Amniotic epithelial cell (primary cell): ENCODE measurements at places on chromosomes 1 and 21.

DNA sequence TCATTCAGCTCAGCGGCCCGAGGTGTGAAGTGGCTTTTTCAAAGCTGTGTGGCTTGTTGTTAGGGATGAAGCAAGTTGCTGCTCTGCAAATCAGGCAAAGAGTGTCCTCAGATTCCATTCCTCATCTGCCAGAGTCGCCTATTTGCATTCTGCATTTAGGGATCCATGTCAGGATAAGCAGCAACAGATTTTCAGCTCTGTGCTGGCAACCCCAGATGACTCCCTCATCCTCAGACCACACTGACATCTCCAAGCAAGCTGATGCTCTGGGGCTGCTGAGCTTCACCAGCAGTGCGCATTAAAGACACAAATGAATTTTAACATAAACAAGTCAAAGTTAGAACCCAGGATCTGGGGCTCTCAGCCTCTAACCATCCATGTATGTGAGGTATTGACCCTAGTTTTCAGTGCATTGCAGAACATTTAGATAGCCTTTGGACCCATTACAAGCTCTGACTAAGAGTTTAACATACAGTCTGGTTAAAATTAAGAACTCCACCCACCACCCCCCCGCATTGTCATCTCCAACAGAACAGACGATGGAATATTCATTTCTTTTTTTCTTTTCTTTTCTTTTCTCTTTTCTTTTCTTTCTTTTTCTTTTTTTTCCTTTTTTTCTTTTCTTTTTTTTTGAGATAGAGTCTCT is 10.9 kb downstream of the CFAP107 start:
- DNase-seq = no peak

DNA sequence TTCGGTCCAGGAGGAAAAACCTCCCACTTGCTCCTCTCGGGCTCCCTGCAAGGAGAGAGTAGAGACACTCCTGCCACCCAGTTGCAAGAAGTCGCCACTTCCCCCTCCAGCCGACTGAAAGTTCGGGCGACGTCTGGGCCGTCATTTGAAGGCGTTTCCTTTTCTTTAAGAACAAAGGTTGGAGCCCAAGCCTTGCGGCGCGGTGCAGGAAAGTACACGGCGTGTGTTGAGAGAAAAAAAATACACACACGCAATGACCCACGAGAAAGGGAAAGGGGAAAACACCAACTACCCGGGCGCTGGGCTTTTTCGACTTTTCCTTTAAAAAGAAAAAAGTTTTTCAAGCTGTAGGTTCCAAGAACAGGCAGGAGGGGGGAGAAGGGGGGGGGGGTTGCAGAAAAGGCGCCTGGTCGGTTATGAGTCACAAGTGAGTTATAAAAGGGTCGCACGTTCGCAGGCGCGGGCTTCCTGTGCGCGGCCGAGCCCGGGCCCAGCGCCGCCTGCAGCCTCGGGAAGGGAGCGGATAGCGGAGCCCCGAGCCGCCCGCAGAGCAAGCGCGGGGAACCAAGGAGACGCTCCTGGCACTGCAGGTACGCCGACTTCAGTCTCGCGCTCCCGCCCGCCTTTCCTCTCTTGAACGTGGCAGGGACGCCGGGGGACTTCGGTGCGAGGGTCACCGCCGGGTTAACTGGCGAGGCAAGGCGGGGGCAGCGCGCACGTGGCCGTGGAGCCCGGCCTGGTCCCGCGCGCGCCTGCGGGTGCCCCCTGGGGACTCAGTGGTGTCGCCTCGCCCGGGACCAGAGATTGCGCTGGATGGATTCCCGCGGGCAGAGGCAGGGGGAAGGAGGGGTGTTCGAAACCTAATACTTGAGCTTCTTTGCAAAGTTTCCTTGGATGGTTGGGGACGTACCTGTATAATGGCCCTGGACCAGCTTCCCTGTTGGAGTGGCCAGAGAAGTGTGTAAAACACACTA is 45.3 kb downstream of the MRPL39 start:
- peak; percentile 45 for DNase-seq

DNA sequence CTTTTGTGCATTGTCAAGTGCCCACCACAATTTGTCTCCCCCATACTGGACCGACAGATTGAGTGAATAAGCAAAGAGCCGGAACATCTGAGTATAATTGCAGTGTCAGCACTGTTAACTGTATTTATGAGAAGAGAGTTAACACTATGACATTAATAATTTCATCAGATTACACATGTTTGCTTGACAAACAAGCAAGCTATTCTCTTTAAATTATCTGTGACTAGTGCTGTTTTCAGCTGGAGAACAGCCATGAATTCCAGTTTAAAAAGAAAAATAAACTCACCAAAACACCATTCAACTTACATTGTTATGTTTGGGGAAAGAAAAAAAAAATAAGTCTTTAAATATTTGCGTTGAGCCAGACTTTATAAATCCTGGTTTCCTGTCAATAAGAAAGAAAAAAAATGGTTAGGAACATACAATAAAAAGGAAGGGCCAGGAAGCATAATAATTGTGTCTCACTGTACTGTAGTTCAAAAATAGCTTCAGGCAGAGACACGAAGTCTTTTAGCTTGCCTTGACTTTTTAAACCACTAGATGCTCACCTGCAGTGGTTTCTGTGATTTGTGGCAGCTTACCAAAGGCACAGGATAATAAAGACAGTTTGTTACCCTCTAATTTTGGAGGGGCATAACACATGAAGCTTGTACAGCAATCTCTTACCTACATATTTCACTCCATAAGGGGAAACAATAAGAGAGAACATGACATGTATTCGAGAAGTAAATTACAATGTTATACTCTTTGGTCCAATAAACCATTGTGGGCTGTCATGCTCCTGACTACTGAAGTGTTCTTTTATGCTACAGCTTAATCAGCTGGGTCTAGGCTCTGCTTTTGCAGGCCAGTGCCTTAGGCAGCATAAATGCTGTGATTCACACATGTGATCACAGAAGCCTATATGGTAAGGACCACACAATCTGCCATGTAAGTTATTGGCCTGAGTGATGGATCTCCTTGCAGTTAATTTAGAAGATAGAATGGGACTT is 302.0 kb upstream of the ADGRL2 start:
- no peak for DNase-seq

DNA sequence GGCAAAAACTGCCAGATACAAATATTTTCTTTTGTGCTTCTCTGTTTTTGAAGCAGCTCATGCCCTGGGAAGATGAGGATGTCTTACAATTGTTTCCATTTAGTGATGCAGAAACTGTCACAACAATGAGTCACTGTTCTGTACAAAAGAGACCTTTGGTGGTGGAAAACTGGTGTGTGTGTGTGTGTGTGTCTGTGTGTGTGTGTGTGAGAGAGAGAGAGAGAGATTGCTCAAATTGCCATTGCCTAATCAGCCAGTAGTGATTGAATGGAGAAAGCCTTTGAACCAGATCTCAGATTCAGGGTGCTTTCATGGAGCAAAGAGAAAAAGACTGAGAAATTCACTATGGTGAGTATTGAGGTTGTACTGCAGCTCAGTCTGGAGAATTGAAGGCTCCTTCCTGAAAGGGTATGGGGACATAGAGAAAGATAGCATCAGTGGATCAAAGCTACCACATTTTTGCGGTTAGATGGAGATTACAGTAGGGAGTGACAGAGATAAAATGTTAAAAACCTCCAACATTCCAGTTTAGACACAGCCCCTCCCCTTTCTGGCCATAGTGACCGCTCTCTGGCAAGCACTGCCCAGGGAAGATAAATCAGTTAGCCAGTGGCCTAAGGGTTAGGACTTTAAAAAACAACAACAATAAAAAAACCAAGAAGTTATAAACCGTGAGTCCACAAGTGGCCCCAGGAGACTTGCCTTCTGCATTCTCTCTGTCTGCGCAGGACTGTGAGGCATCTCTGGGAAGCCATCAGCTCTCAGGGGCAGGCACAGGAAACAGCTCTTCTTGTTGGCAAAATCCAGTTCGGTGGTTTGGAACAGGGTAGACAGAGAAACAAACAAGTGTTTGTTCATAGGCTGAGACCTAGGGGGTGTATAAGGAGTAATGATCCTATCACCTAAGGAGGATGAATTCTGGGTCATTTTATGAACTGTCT is 406.5 kb downstream of the DUSP10 start:
- DNase-seq = peak; percentile 93

DNA sequence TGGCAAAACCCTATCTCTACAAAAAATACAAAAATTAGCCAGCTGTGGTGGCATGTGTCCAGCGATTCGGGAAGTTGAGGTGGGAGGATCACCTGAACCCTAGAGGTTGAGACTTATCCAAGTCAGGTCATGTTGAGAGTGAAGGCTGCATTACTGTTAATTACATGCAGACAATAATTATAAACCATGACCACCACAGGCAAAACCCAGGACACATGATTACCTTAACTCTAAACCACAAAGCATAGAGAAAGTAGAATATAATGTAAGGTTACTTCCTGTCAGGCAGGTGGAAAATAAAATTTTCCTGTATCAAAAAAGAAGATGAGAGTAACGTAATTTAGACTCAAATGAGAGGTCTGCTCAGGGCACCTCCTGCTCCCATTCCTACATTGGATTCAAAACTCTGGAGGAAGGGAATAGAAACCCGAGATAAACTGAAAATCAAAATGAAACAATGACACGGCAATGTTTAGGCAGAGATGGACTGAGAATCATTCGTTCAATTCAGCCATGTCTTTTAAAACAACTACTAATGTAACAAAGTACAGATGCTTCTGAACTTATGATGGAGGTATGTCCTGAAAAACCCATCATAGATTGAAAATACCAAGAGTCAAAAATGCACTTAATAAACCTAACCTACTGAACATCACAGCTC is 33.6 kb downstream of the RGS8 start:
- no peak for DNase-seq
